Naive thymus-derived CD8-positive, alpha-beta T cell (primary cell): ENCODE measurements at places on chromosomes 12 and 14. TPM values are rescaled to one million over a fixed set of nuclear protein-coding genes. Genes with fewer than 3 reads are reported as not detected.
A peak's percentile ranks its signal among the peaks of the same experiment; 100 is the strongest.

Gene SELPLG
- polyA plus RNA-seq, result 453 TPM

Gene NINJ2
- 5.1 TPM for polyA plus RNA-seq

Gene NPFF
- polyA plus RNA-seq, result not detected

Gene OAS2
- polyA plus RNA-seq, result 47.9 TPM

Gene RASAL1
- 0.76 TPM for polyA plus RNA-seq

Gene IAPP
- polyA plus RNA-seq, result not detected

Gene C14orf39
- not detected for polyA plus RNA-seq

DNA sequence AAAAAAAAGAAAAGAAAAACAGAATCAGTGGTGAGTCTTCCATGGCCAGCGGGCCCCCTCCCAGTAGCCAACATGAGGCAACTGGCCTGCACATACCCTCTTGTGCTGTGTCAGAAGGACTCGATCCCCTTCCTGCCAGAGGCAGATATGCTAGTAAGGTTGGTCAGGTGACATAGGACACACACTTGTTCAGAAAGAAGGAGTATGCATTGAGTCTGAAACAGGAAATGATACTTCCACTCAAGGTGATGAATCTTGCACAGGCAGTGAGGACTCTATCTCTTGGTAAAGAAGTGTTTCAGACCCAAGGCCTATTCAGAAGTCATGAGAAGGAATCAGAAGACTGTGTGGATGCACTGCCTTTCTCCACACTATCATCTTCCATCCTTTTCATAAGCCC, 269.7 kb upstream of the FAR2 start:
- DNase-seq, result no peak

DNA sequence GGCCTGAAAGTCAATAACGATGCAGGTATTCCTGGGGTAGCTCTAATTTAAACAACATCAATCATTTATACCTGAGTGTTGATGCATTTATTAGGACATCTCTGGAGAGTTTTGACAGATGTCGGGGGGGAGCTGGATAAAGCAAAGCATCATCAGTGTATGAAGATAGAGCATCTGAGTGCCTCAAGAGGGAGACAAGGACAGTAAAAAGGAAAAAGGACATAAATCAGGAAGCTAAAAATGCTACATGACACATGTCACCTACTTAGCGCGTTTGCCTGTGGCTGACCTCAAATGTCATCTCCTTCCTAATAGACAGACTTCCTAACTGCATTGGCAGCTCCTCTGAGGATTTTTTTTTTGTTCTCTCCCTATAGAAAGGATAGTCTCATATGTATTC, 259.5 kb upstream of the PKP2 start:
- DNase-seq, result no peak

DNA sequence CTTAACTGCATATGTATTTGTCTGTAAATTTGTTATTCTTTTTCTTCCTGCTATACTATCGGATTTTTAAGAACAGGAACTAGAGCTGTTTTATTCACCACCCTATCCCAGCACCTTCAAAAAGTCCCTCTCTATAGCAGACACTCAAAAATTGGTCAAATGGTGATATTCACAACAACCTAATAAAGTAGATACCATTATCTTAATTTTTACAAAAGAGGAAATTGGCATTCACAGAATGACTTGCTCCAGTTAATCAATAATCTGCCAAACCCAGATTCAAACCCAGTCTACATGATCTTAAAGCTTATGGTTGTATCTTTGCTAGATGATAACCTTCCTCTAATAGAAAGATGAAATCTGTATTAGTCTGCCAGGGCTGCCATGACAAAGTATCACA, 426.6 kb downstream of the EGLN3 start:
- DNase-seq, result no peak

DNA sequence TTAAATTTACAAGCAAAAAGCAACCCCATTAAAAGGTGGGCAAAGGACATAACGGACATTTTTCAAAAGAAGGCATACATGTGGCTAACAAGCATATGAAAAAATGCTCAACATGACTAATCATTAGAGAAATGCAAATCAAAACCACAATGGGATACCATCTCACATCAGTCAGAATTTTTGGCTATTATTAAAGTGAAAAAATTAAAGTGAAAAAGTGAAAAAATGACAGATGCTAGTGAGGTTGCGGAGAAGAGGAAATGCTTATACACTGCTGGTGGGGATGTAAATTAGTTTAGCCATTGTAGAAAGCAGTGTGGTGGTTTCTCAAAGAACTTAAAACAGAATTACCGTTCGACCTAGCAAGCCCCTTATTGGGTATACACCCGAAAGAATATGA, 7.9 kb downstream of the OTOGL start:
- DNase-seq, result no peak

DNA sequence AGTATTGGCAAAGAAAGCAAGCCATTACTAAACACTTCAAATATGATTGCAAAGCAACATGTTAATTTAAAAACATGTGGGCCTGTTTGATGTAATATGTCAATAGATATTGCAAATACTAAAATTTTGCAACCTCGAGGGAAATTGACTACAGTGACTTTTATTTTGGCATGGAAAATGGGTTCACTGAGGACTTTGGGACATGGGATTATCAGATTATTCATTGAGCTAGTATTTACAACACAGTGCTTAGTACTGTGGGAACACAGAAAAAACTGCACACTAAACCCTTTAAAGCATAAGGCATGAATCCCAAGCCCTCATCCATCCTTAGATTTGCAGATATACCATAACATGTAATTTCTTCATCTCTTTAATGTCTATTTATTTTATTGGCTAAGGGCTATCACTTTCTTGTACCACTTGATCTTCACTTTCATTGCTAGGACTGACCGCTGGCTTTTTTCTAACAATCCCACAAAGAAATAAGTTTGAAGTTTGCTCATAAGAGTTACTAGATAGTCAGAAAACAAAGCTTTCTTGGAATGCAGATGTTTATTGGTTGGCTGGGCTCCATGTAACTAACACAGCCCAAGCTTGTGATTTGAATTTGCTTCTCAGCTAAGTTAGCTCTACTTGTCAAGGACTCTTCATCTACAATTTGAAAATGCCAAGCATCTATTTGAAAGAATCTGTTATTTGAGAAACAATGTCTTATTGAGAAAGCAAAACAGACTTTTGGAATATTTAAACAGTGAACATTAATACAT, 48.7 kb downstream of the PPFIBP1 start:
- no peak for DNase-seq

DNA sequence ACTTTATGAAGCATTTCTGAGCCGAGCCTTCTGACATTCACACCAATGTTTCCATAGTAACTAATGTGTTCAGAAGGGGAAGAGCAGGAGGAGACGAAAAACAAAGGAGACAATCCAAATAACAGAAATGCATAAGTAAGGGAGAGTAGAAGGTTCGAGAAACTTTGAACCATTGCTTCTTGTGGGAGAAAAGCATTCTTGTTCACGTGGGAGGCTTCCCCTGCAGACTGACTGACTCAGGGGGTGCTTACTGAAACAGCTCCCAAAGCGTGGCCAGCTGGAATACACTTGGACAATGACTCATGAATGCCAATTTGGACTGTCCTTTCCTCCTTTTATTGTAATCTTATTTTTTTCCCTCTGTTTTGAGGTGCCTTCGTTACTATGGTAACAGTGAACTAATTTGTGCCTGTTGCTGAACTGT, 73.9 kb downstream of the NEDD1 start:
- no peak for DNase-seq

GRCh38 chr12:56599041-56599440, 31.1 kb downstream of the BAZ2A start:
- DNase-seq, result no peak

- no peak for DNase-seq
Measured at GRCh38 chr12:120642826-120643225, 2.4 kb downstream of the CABP1 start.

DNA sequence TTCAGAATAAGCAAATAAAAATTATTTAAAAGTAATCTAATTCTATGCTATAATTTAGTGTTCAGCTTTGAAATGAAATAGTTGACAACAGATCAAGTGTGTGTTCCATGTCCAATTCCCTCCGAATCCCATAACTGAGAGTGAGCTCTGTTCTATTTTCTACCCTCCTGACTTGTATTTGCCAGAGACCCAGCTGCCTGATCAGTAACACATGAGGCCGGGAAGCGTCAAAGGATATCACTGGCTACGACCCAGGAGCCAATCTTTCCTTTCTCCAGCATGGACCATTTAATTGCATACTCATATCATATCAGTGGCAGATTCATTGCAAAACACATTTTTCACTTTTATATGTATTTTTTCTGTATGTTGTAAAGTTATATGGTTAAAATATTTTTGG, 108.8 kb upstream of the TSPAN8 start:
- DNase-seq, result no peak

GRCh38 chr12:19675361-19675760, 236.1 kb downstream of the AEBP2 start:
- no peak for DNase-seq

DNA sequence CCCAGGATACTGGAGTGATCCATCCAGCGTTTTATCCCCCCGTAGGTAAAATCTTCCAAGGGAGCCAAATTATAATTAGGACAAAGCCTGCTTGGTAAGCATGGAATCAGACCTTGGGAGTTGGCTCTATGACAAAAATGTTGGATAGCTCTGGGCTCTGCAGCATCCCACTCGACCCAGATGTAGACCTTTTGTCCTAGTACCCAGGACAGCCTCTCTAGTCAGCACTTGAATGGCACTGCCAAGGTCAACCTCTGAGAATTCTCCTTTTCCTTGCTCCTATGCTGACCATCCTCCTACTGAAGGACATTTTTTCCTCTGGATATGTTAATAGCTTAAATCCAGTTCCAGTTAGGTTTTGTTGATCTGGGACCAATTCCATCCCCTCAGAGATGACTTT, 104.7 kb upstream of the SLC35F4 start:
- no peak for DNase-seq

DNA sequence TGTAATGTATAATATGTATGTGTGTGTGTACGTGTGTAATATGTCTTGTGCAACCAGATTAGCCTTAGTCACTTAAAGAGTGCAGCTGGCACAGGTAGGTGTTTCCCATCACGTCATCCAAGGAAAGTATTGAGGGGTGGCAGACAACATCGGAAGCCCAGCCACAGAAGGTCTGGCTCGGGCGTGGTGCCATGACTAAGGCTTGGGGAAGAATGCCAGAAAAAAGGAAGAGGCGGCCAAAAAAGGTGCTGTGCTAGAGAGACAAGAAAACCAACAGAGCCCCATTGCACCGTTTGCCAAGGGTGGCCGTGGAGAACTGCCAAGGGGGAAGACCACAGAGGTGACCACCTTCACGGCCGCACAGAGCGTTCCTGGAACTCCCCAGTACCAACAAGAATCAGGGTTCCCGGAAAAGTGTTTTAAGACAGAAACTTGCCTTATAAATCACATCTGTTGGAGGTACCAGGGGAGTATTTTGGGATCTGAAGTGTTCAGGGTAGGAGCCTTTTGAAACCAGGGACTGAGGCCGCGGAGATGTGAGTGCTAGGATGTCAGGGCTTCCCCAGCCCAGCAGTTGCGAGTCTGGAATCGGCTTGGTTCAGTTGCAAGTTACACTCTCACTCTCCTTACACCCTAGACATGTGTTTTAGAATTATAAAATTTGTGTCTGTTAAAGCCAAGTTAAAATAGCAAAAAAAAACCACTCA, 131.2 kb upstream of the DYRK2 start:
- DNase-seq, result no peak

GRCh38 chr12:118055144-118055557, 5.8 kb downstream of the WSB2 start:
- DNase-seq, result peak; percentile 57

DNA sequence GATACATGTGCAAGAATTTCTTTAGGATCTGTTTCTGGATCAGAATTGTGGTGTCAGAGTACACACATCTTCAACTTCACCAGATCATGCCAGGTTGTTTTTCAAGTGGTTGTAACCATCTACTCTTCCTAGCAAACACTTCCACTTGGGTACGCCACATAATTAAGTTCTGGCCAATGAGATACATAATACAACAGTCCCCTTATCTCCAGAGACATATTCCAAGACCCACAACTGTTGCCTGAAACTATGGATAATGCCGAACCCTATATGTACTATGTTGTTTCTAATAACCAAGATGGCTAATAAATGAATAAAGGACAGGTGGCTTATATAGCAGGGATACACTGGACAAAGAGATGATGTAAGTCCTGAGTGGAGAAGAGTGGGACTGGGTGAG, 2.5 kb upstream of the CHPT1 start:
- no peak for DNase-seq

DNA sequence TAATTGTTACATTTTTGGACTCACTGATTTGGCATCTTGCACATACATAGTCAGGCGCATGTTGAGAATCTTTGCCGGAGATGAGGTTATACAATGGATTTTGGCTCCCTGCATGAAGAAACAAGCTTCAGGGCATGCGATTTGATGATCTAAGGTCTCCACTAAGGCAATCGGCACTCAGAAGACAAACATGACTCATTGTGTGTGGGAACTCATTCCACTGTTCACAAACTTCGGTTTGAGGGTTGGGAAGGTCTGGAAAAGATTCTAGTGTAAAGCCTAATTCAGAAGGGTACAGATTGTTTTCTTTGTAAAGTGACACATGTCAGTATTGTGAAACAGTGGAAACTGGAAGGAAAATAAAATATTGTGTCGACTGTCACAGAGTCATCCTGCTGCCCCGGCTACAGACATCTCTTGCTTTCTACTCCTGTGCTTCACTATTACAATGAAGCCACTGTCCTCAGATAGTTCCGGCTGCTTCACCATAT, 192.6 kb upstream of the HMGA2 start:
- DNase-seq, result no peak

- DNase-seq, result no peak
Measured at GRCh38 chr12:111645433-111645832, 40.3 kb downstream of the BRAP start.

DNA sequence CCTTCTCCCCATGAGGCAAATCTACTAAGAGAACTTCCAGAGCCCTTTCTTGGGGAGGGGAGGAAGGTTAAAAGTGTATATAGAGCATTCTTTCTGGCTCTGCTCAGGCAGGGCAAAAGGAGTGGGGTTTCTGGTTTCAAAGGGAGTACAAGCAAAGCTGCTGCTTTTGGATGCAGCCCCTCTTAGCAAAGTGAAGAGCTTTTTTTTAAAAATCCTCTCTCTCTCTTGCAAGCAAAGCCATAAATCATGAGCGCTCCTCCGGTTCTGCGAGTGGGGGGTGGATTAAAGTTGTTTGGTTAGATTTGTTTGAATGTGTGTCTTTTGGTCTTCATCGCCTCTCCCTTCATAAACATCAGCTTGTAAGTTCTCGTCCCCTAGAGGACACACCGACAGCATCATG, 546.6 kb upstream of the TBX3 start:
- DNase-seq, result no peak

- no peak for DNase-seq
Measured at GRCh38 chr14:45089813-45090212, 5.9 kb downstream of the PRPF39 start.
